Upper lobe of left lung (tissue), 6 donors: ENCODE measurements at places on chromosomes 1 and 21. TPM values are rescaled to one million over a fixed set of nuclear protein-coding genes. Genes with fewer than 3 reads are reported as not detected.

PDZK1IP1 gene
- 44.8 TPM for total RNA-seq

RRP1B gene
- 17.9 TPM for total RNA-seq

CFAP74 gene
- 3.1 TPM for total RNA-seq

CYYR1 gene
- total RNA-seq: 5.2 TPM

CCDC181 gene
- 6.9 TPM for total RNA-seq

PEAR1 gene
- 18.3 TPM for total RNA-seq

CYP4A11 gene
- not detected for total RNA-seq

L1TD1 gene
- total RNA-seq: under 0.01 TPM

OPTC gene
- total RNA-seq: not detected

MTOR gene
- total RNA-seq: 32.2 TPM

HENMT1 gene
- total RNA-seq: 7.1 TPM

TMIGD3 gene
- total RNA-seq: 3.6 TPM

CD101 gene
- 5.5 TPM for total RNA-seq

ZFP69B gene
- total RNA-seq: not detected

ODF2L gene
- 32.2 TPM for total RNA-seq

HES4 gene
- 32.5 TPM for total RNA-seq

PADI2 gene
- 4.4 TPM for total RNA-seq

HMCN1 gene
- total RNA-seq: 28.7 TPM

B3GALT5 gene
- total RNA-seq: 0.30 TPM

OR2T11 gene
- not detected for total RNA-seq

TBX19 gene
- 0.91 TPM for total RNA-seq

INKA2 gene
- 4.5 TPM for total RNA-seq
